Urothelium cell line (cell line): ENCODE measurements at places on chromosomes 13 and 19.

GRCh38 chr19:10471909-10472308 is 31.2 kb downstream of the KEAP1 start:
- peak; percentile 30 for DNase-seq

- no peak for DNase-seq
Observed at GRCh38 chr19:38596057-38596981, 21.4 kb downstream of the MAP4K1 start.

GRCh38 chr19:7292950-7293761 is 1.1 kb downstream of the INSR start:
- peak; percentile 12 for DNase-seq

DNA sequence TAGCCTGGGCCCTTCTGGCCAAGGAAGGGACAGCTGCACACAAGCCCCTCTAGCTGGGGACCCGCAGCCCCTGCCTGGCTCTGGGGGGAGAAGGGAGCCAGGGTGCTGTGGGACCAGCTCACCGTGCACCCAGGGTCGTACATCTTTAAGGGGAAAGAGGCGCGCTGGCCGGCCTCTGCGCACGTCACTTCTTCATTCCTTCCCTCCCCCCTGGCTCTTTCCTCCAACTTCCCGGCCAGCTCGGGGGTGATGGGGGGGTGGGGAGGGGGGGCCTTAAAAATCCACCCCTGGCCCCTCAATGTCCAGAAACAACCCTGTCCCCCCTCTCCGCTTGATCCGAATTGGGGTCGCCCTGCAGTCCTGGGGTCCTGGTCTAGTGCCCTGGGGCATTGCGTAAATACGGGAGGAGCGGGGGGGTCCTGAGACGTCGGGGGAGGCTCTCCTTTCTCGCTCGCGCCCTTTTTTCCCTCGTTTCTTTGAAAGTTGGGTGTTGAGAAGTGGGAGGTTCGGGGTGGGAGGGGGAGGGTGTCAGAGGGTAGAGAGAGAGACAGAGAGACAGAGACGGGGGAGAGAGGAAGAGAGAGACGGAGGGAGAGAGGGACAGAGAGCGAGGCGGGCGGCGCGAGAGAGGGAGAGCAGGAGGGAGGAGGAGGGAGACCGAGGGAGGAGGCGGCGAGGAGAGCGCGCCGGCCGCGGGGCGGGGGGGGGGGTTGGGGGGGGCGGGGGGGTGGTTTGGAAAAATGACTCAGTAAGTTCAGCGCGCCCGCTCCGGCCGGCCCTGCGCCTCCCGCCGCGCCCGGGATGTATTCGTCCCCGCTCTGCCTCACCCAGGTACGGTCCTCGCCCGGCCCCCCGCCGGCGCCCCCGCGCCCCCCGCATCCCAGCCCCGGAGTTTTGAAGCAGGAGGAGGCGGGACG is at the start of gene NFIC:
Gene NFIC (plus strand): TSS at position 748 of the 917 bp plus-strand sequence. CDS start 54 bp downstream, at position 802.
- DNase-seq = peak; percentile 80

- no peak for DNase-seq
Observed at GRCh38 chr13:24868874-24869273, 104.9 kb downstream of the RNF17 start.

GRCh38 chr19:8571006-8571411 is 6.2 kb downstream of the MYO1F start:
- peak; percentile 33 for DNase-seq

DNA sequence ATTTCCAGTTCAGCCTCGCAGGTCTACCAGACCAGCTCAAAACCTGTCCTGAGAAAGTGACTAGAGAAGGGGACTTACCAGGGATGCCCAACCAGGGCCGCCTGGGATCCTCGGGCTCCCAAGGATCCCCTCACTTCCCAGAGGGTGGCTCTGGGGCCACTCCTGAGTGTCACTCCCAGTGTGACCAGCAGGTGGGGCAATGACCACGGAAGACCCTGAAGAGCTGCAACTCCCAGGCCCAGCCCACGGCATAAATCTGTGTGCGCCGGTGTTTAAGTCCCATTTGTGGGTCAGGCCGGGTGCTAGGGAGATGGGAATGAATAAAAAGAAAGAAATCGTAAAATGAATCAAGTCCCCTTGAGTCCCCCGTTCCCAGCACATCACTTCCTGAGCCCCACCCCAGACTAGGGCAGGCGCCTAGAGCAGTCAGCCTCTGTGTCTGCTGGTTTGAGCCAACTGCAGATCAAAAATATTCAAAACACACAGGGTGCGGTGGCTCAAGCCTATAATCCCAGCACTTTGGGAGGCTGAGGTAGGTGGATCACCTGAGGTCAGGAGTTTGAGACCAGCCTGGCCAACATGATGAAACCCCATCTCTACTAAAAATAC is 10.7 kb downstream of the PTGIR start:
- peak; percentile 84 for DNase-seq

GRCh38 chr13:96011291-96011872 is 41.8 kb downstream of the UGGT2 start:
- no peak for DNase-seq

GRCh38 chr13:110420626-110421025 is 113.5 kb downstream of the COL4A2 start:
- DNase-seq = no peak

GRCh38 chr13:40789275-40790153 is at the start of gene SLC25A15:
TSS of gene SLC25A15 (plus strand) at chr13:40789611. CDS start at chr13:40793227, 3,616 bp downstream.
- peak; percentile 85 for DNase-seq
